ENCODE measurements at places on chromosomes 1 and 21.

DNA sequence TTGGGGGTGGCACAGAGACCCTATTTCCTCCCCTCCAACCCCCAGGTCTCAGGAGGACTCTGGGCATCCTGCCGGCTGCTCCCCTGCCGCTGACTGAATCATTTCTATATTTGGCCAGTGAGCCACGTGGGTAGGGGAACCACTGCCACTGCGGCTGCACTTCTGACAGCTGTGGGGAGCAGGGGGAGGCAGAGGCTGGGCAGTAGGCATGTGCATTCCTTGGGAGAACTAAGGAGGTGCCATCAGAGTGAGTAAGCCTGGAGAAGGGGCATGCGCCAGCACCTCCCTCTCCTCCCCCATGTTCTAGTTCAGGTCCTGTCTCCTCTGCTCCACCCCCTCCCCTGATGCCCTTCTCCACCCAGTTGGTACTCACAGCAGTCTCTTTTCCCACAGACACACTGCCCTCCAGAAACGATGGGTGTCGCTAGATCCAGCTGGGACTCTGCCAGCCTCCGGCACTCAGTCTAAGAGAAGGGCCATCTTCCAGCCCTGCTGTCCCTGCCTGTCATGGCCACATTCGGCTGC is 12.0 kb downstream of the PPFIA4 start:
- no peak for DNase-seq

- no peak for DNase-seq
Measured at GRCh38 chr21:17053321-17053720, 459.5 kb upstream of the CXADR start.

- no peak for DNase-seq
Measured at GRCh38 chr1:95086949-95087533, 14.3 kb upstream of the ALG14 start.

- DNase-seq: no peak
Measured at GRCh38 chr1:906600-907420, 16.9 kb upstream of the SAMD11 start.

DNA sequence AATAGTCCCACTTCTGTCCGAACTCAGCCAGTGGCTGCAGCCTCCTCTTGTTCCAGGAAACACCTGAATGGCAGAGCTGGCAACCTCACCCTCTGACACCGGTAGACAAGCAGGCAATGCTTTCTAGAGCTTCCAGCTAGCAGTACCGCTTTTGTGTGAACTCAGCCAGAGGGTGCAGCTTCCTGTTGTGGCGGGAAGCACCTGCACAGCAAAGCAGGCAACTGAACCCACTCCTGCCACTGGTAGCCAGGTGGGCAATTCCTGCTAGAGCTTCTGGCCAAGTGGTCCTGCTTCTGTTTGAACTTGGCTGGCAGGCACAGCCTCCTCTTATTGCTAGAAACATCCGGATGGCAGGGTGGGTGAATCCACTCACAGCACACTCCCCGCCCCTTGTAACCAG is 40.1 kb upstream of the TMPRSS15 start:
- no peak for DNase-seq

GRCh38 chr1:201742955-201743805 is 85.8 kb upstream of the IPO9 start:
- DNase-seq: no peak

GRCh38 chr1:20992322-20993056 is 184.2 kb downstream of the EIF4G3 start:
- DNase-seq: no peak

DNA sequence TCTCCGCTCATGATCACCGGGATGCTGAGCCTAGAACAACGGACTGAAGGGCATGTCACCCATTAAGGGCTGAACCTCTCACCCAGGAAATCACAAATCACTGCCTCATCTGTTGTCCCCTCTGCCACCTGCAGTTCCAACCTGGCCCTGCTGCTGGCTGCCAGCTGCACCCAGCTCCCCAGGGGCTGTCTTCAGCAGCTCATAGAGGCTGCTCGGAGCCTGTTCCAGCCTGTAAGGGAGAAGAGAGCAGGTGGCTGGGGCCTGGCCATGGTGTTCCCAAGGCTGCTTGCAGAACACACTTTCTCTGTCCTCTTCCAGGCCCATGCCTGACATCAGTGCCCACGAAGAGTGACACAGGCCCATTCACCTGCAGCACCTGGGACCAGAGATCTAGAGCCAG is 44.5 kb upstream of the DISP3 start:
- peak; percentile 94 for DNase-seq

GRCh38 chr1:181152892-181153633 is 64.6 kb downstream of the IER5 start:
- DNase-seq: no peak

- no peak for DNase-seq
Measured at GRCh38 chr1:6477039-6477820, 11.3 kb upstream of the TNFRSF25 start.

GRCh38 chr1:236677641-236678235 is 8.6 kb upstream of the ACTN2 start:
- DNase-seq: no peak

DNA sequence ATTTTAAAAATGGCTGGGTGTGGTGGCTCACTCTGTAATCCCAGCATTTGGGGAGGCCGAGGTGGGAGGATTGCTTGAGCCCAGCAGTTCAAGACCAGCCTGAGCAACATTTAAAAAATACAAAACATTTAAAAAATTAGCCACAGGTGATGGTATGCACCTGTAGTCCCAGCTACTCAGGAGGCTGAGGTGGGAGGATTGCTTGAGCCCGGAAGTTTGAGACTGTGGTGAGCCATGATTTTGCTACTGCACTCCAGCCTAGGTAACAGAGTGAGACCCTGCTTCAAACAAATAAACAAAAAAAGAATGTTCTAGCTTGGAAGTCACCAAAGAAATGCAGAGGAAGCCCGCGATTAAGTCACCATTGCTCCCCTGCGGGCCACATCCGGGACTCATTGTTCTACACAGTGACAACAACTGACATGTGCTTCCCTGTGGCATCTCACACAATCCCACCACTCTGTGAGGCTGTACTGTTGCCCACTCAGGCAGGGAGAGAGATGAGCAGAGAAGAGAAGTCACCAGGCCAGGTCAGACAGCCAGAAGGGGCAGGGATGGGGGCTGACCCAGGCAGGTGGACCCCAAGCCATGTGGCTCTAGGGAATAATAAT is 18.4 kb upstream of the SPATC1L start:
- no peak for DNase-seq

DNA sequence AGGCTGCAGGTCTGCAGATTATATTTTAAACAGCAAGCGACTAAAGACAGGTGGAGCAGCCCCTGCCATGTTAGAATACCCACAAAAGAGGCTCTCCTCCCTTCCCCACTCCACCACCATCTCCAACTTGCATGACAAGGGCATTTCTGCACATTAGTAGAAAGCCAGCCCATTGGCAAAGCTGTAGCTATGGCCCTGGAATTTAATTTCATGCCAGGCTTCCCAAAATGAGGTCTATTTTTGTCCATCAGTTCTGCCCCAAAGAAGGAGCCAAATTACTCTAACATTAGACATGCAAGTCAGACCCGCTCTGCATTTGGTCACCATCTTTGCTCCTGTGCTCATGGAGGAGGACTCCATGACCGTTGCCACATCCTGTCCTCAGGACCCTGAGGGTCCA is 115.2 kb downstream of the LAMC2 start:
- DNase-seq: no peak

DNA sequence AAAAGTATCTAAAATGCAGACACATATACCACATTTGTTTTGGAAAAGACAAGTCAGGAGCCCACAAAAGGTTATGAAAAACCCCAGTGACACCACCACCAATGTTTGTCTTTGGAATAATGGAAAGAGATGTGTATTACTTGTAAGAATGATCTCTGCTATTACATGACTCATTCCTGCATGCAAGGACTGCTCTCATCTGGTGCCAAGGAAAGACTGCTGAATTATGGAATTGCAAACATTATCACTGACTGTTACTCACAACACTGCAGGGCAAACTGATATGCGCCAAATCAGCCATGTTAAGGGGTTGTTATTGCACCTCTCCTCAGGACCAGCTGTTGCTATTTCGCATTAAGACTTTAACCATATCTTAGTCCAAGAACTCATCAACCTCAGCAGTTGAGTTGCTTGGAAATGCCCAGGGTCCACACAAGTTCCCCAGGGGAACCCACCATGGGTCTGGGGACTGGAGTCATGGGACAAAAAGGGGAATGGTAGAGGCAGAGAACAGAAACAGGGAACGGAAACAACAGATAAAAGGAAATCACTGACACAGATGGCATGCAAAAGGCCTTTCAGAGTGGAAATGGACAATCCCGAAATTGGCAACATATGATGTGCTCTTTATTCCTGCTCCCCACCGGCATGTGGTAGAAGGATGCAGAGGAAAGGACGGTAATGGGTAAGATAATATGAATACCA is 34.4 kb downstream of the CAPZB start:
- peak; percentile 37 for DNase-seq

GRCh38 chr1:53015508-53015860 is 46.5 kb upstream of the PODN start:
- DNase-seq: no peak

DNA sequence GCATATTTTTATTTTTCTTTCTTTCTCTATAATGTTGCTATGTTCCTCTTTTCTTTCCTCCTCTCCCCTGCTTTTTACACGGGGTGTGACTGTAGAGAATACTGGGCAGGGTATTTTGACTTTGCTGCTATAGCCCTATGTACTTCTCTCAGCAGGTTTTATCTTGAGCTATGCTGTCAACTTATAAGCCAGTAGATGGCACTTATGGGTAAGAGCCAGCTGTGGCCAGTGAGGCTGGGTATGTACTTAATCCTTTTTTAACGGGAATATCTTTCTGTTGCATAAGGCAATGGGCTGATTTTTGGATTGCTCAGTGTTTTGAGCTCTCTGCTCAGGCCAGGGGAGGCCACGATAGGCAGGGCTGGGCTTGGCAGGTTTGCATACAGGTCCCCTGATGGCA is 99.0 kb downstream of the KCNK2 start:
- DNase-seq: no peak

GRCh38 chr1:107220036-107220435 is 79.2 kb downstream of the NTNG1 start:
- no peak for DNase-seq

DNA sequence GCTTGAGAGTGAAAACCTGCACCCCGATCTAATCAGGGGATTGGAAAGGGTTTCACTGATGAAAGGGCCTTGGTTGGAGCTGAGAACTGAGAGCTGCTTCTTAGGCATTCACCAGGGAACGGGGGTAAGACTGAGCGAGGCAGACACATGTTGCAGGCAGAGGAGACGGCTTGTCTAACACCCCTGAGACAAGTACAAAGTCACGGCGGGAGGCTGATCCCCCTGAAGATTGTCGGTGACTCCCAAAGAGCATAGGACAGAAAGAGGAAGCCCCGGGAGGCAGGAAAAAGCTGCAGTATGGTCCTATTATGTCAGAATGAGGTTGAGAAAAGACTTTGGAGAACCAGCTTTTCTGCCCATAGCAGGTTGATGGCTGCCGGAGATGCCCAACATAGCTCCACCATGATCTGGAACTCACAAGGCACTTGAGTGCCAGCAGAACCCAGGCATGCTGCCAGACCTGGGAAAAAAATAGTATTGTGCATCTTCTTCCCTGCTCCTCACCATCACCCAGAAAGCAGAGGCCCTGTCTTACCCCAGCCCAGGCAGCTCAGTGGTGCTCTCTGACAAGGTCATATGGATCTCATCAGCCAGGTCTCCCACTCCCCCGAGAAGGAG is 463.9 kb upstream of the PROX1 start:
- no peak for DNase-seq

- DNase-seq: no peak
Measured at GRCh38 chr1:107674486-107674885, 290.5 kb downstream of the VAV3 start.

- no peak for DNase-seq
Measured at GRCh38 chr1:240329443-240329842, 237.8 kb downstream of the FMN2 start.

DNA sequence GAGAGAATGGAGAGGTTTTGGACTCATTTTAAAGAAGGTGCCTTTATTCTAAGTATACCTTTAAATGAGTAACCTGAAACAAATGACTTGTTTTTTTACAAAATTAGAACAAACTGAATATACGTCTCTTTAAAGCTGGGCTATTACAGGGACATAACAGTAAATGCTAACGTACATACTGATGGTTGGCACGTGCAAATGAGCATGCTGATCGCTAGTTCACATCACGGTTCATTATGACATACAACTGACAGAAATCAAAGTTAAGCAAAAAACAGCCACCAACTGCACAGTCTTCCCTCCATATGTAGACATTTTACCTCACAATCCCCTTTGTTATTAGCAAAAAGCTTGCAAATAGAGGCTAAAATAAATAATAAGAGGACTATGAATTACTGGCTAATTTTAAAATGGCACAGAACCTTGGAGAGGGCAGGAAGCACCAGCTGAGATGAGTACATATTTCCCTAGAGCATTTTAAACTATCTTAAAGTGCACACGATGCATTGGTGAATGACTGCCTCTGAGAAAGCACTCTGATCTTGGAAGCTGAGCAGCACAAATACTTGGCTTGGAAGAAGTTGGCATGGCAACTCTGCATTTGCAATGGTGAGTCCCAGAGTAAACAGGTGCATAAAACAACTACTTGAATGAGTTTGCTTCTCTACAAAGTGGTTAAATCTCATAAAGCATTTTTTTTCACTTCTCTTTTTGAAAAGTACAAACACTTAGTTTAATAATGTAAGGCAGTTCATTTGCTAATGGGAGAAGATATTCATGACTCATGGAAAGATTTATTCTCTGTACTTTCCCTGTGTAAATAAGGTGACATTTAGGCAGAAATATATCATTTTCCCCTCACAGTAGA is 204.7 kb downstream of the LHX8 start:
- no peak for DNase-seq

DNA sequence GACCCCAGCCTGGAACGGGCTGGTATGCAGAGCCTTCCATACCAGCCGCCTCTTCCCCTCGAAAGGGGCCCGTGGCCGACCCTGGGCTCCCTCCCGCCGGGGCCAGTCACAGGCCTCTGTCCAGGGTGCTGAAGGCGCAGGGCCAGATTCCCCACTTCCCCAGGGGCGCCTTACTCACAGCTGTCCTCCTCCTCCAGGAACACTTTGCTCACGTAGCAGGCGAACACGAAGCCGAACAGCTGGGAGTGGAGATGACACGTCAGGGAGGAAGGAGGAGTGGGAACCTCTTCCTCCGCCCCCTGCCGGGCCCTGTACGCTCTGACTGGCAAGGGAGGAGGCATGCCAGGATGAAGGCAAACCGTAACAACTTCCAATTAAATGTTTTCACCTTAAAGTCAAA is 57.3 kb downstream of the NKAIN1 start:
- DNase-seq: peak; percentile 62

GRCh38 chr1:26020941-26021646 is 481 bp upstream of the EXTL1 start:
- no peak for DNase-seq

- DNase-seq: no peak
Measured at GRCh38 chr21:26900980-26901379, 55.8 kb upstream of the ADAMTS1 start.

GRCh38 chr1:56376188-56376984 is 203.0 kb downstream of the PLPP3 start:
- DNase-seq: no peak

- no peak for DNase-seq
Measured at GRCh38 chr1:160206421-160207117, 1.4 kb downstream of the PEA15 start.

Data from NCI-H2171 (cell line).